ENCODE measurements at places on chromosomes 5 and 9.

GRCh38 chr9:32581512-32582143 lies 8.7 kb upstream of the NDUFB6 start:
- no peak for DNase-seq
- H3K4me1 ChIP-seq, result no peaks in the 10 kb centered on the region
- H3K4me3 ChIP-seq, result no peak overlapping the region
- H3K27me3 ChIP-seq, result no peaks in the 10 kb centered on the region

DNA sequence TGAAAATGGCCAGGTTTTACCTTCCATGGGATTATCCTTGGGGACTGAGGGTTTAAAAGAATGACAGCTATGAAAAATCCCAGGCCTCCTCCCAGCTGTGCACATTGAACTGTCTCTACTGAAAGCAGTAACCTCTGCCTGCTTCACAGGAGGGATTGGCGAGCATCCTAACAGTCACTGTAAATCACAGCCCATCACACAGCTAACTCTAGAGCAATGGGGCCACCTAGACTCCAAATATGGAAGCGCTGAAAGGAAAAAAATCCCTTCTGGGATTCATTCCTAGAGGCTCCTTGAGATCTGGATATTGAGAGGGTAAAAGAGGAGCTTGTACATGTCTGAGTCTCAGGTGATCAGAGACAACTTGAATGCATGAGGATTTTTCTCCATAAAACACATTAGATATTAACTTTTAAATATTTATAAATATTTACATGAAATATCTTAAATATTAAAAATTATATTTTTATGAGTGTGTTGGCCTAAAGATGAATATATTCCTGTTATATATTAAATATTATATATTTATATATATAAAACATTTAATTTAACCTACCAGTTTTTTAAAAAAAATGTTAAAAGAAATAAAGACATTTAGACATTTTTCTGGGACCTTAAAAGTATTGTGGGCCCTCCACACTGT lies 133.8 kb upstream of the SLC24A2 start:
- H3K27me3 ChIP-seq, result peaks cover 4% of the 10 kb centered on the region
- H3K27ac ChIP-seq, result no peak overlapping the region
- no peaks in the 10 kb centered on the region for H3K4me1 ChIP-seq
- no peaks in the 10 kb centered on the region for H3K36me3 ChIP-seq
- no peak overlapping the region for H3K4me3 ChIP-seq
- DNase-seq, result no peak

GRCh38 chr5:105508519-105508918 lies 1945.9 kb upstream of the NUDT12 start:
- H3K36me3 ChIP-seq, result no peaks in the 10 kb centered on the region
- no peaks in the 10 kb centered on the region for H3K27me3 ChIP-seq
- H3K27ac ChIP-seq, result no peak overlapping the region
- H3K4me1 ChIP-seq, result no peaks in the 10 kb centered on the region
- H3K4me3 ChIP-seq, result no peak overlapping the region
- DNase-seq, result no peak

DNA sequence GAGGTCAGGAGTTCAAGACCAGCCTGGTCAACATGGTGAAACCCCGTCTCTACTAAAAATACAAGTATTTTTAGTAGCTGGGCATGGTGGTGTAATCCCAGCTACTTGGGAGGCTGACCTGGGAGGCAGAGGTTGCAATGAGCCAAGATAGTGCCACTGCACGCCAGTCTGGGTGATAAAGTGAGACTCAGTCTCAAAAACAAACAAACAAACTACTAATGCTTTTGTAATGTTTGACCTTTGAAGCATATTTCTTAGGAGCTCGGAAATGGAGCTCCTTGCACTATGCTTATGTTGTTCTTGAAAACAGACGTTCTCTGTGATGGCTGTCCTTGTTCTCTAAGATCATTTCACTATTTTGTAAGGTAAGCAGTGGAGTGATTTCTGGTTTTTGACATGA lies 6.0 kb downstream of the F2RL2 start:
- H3K36me3 ChIP-seq, result no peaks in the 10 kb centered on the region
- no peak overlapping the region for H3K4me3 ChIP-seq
- DNase-seq, result no peak
- no peaks in the 10 kb centered on the region for H3K27me3 ChIP-seq
- H3K27ac ChIP-seq, result no peak overlapping the region

GRCh38 chr5:37519807-37520206 lies 140.7 kb downstream of the WDR70 start:
- no peak for DNase-seq
- H3K27me3 ChIP-seq, result no peaks in the 10 kb centered on the region
- H3K4me3 ChIP-seq, result no peak overlapping the region
- no peaks in the 10 kb centered on the region for H3K36me3 ChIP-seq
- no peak overlapping the region for H3K27ac ChIP-seq
- H3K4me1 ChIP-seq, result no peaks in the 10 kb centered on the region

DNA sequence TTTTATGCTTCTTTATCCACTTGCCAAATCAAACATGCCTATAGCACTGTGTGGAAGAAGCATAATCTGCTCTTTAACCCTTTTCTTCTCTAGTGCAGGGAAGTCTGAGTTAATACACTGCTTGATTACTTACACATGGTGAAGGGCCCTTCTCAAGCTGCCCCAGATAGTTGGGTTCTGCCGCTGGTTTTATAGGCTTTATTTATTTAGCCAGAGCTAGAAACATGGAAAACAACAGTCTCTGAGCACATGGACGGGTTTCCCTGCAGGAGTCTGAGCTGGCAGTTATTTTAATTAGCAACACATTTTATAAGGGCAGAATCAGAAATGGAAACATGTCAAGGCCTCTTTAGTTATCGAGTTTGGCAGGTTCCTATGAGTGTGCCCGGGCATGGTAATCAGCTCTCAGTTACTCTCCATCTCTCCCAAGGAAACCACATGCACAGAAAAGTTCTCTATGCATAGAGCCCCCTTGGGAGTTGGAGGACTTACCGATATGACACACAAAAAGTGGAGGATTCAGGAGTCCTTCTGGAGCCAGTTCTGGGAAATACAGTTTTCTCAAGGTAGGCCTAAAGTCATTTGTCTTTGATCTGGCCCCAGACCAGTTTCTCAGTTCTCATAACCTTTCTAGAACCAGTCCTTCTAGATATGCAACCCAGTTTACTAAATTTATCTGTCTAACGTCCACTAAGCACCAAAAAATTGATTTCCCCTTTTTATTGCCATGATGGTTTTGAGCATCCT lies 564.8 kb downstream of the ACTL7B start:
- H3K4me3 ChIP-seq, result no peak overlapping the region
- no peaks in the 10 kb centered on the region for H3K27me3 ChIP-seq
- no peaks in the 10 kb centered on the region for H3K4me1 ChIP-seq
- no peak overlapping the region for H3K27ac ChIP-seq
- no peaks in the 10 kb centered on the region for H3K36me3 ChIP-seq

DNA sequence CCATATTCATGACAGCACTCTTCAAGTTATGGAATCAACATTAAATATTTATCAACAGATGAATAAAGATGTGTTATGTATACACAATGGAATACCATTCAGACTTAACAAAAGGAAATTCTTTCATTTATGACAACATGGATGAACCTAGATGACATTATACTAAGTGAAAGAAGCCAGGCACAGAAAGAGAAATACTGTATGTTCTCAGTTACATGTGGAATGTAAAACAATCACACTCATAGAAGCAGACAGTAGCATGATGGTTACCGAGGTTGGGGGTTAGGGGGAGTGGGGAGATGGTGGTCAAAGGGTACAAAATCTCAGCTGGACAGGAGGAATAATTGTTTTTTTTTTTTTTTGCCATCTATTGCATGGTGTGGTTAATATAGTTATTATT lies 431.9 kb downstream of the DMAC1 start:
- H3K27me3 ChIP-seq, result no peaks in the 10 kb centered on the region
- no peak for DNase-seq
- H3K4me1 ChIP-seq, result peaks cover 7% of the 10 kb centered on the region
- H3K4me3 ChIP-seq, result no peak overlapping the region

DNA sequence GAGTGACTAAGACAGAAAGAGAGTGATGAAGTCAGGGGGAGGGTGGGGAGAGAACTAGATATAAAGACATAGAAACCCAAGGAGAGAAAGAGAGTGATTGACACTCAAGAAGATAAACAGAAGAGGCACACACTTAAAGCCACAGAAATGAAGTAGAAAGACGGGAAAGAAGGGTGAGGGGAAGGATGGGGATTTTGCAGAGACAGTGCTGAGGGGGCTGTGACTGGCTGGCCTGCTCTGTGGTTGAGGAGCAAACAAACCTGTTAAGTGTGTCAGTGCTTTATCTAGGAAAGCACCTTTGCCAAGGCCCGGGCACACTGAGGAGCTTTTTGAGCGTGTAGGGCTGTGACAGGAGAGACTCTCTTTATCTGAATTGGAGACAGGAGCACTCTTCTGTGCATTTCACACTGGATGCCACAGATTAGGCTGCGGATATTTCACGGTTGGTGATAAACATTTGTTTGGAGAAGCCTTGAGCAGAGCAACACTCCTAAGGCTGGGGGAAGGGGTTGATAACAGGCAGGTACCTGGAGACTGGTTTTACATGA lies 109.1 kb downstream of the DOCK2 start:
- no peaks in the 10 kb centered on the region for H3K4me1 ChIP-seq
- H3K27me3 ChIP-seq, result no peaks in the 10 kb centered on the region
- no peaks in the 10 kb centered on the region for H3K36me3 ChIP-seq

GRCh38 chr5:114223866-114224265 lies 138.0 kb upstream of the KCNN2 start:
- H3K36me3 ChIP-seq, result no peaks in the 10 kb centered on the region
- H3K4me1 ChIP-seq, result no peaks in the 10 kb centered on the region
- H3K4me3 ChIP-seq, result no peak overlapping the region
- H3K27me3 ChIP-seq, result no peaks in the 10 kb centered on the region
- no peak for DNase-seq

DNA sequence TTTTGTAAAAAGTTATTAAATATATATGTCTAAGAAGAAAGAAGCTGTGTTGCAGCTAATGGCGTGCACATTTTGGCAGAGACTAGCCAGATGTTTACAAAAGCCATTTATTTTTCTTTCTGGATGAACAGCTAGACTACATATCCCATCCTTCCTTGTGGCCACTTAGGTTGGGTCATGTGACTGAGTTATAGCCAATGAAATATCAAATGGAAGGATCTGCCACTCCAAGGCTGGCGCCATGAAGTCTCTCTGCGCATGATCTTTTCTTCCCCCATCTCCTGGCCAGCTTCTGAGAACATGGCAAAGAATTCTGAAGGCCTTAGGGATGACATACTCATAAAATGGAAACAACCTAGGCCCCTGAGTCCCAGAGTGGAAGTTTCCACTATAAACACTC lies 244.2 kb upstream of the DAB2 start:
- no peaks in the 10 kb centered on the region for H3K36me3 ChIP-seq
- H3K4me1 ChIP-seq, result no peaks in the 10 kb centered on the region
- H3K27ac ChIP-seq, result no peak overlapping the region
- H3K27me3 ChIP-seq, result no peaks in the 10 kb centered on the region
- H3K4me3 ChIP-seq, result no peak overlapping the region
- DNase-seq, result no peak

DNA sequence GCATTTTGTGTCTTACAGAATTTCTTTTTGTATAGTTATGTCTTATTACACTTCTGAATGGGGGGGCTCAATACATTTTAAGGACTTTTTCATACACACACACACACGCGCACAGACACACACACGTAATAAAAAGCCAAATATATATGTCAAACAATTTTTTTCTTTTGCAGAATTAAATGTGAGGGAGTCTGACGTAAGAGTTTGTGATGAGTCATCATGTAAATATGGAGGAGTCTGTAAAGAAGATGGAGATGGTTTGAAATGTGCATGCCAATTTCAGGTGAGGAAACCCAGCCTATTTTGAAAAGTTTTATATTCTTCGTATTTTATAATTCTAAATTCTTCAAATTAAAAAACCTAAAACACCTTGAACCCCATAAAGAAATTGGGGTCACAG lies 25.6 kb downstream of the TMEFF1 start:
- H3K27ac ChIP-seq, result no peak overlapping the region
- no peak for DNase-seq
- no peaks in the 10 kb centered on the region for H3K36me3 ChIP-seq
- no peak overlapping the region for H3K4me3 ChIP-seq

- H3K27me3 ChIP-seq, result no peaks in the 10 kb centered on the region
- H3K27ac ChIP-seq, result no peak overlapping the region
- peaks cover 53% of the 10 kb centered on the region for H3K36me3 ChIP-seq
- no peaks in the 10 kb centered on the region for H3K4me1 ChIP-seq
- H3K4me3 ChIP-seq, result no peak overlapping the region
These were observed 29.7 kb downstream of the TEX10 start for GRCh38 chr9:100322954-100323536.

GRCh38 chr9:125784286-125785049 lies 37.3 kb downstream of the PBX3 start:
- no peaks in the 10 kb centered on the region for H3K27me3 ChIP-seq
- no peaks in the 10 kb centered on the region for H3K4me1 ChIP-seq
